Right atrium auricular region (tissue), 2 donors: ENCODE measurements at places on chromosomes 11 and 22.

- no peak for DNase-seq
Observed at GRCh38 chr22:43901976-43902643, 10.3 kb upstream of the PNPLA5 start.

GRCh38 chr11:95231881-95232605, 1.0 kb upstream of the SESN3 start:
- DNase-seq = peak; percentile 82

DNA sequence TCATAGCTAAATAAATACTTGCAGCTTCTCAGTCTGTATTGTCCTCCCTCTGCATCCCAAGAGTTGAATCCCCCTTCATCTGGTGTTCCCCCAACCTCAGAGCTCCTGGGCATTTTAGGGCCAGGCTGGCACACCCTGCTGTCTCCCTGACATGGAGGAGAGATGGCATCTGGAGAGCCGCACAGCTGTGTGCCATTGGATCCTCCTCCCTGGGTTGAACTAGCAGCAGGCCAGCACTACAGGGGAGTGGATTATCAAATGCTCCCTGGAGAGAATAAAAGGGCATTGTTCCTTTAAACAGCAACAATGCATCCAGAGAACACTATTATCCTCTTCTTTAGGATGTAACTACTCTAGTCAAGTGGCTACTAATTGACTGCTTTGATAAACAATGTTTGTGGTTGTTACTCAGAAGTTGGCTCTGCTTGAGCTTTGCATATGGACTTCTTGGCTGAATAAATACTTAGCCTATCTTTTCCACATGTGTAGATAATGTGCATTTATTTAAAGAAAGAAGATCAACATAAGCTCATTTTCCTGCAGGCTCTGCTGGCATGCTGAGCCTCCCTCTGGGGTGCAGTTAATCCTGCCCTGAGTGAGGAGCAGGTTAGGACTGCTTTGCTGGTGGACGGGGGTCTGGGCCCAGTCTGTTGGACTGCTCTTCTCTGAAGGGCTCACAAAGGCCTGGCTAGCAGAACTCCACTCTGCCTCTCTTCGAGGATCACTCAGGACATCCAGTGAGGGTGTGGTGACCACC, 897.2 kb downstream of the TBC1D22A start:
- no peak for DNase-seq

GRCh38 chr11:130653838-130654636, 205.6 kb downstream of the ADAMTS15 start:
- peak; percentile 84 for DNase-seq

DNA sequence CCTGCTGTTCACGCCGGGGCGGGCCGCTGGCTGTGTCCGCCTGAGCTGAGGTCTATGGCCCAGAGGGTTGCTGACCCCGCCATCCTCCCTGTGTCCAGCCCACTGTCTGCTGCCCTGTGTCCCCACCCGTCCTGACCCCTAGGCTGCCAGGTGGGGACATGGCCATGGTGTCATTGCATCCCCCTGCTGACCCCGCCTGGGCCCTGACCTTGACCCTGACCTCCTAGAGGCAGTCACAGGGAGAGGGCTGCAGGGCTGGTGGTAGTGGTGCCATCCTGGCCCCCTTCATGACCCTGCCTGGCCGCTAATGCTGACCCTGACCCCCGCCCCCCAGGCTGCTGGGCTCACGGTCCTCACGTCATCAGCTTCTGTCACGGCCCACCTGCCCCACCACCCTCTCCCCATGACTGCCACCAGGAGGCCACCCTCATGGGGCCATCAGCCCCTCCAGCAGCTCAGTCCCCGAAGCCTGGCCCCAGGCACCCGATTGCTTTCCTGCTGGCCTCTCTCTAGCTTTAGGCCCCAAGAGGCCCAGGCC, 285.9 kb downstream of the BRD1 start:
- DNase-seq = no peak

GRCh38 chr22:27761665-27762064, 39.9 kb downstream of the MN1 start:
- DNase-seq = no peak

- DNase-seq = no peak
Observed at GRCh38 chr11:16373768-16374167, 17.4 kb upstream of the SOX6 start.

DNA sequence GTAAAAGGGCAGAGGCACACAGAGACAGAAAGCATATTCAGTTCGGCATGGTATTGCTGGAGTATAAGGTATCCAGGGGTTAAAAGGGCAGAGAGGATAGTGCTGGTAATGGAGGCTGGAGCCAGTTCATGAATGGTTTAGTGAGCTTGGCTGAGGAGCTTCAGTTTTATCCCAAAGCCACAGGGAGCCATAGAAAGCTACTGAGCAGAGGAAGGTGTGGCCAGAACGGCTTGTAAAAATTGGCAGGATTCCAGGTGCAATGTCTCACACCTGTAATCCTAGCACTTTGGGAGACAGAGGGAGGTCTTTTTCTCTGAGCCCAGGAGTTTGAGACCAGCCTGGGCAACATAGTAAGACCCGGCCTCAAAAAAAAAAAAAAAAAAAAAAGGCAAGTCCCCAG, 186.1 kb downstream of the MYO18B start:
- DNase-seq = no peak

DNA sequence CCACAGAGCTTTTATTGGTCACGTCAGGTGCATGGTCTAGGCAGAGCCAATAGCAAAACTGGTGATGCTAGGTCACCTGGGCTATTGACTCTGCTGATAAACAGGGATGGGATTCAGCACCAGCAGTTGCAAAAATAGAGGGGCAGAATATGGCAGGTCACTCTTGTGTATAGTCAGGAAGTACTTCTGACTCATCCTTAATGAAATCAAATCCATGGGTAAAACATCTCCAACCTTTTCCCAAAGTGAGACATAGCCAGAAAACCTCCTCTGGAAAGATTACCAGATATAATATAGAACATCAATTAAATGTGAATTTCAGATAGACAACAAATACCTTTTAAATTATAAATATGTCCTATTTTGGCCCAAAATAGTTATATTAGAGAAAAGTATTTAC, 383.2 kb downstream of the METTL15 start:
- no peak for DNase-seq

- DNase-seq = no peak
Observed at GRCh38 chr11:93493252-93493897, 49.8 kb downstream of the SMCO4 start.

GRCh38 chr22:32985899-32986765, 72.0 kb downstream of the SYN3 start:
- DNase-seq = peak; percentile 86

DNA sequence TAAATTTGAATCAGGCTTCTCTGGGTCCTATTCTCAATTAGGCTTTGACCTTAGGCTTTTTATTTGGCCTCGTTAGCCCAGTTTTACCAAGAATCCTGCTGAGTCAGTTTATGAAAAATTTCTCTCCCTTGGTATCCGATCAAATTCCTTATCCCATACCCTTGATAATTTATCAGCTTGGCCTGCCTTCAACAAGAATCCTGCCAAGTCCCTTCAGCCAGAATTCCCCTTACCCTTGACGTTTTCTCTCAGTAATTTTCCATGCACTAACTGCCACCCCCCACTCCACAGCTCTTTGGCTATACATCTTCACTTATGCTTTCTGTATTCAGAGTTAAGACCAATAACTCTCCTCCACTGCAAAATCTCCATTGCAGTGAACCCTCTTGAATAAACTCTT, 811.0 kb upstream of the CCDC90B start:
- no peak for DNase-seq

DNA sequence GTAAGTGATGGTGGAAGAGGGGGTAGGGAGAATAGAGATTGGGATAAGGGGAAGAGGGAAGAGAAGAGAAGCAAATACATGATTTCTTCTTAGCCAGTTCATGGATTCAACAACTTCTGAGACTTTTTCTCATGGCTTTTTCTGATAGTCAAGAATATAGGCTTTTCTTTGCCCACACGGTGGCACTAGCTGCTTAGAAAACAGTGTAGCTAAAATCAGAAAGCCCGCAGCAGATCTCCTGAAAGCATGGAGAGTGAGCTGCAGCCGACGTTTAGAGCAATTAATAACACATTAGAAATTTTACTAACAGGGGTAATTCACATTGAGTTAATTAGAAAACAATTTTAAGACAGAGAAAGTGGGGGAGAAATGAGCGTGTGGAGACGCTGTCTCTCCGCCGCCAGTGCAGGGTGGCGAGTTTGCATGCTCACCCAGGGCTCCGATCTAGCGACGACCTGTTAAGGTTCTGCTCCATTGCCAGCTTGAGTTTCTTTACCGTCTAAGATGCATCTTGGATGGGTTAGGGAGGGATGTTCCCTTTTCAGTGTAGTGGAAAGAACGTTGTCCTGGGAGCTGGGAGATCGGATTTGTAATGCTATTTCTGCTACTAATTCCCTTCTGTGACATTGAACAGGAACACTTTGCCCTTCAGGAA, 3.3 kb upstream of the RAG1 start:
- no peak for DNase-seq

DNA sequence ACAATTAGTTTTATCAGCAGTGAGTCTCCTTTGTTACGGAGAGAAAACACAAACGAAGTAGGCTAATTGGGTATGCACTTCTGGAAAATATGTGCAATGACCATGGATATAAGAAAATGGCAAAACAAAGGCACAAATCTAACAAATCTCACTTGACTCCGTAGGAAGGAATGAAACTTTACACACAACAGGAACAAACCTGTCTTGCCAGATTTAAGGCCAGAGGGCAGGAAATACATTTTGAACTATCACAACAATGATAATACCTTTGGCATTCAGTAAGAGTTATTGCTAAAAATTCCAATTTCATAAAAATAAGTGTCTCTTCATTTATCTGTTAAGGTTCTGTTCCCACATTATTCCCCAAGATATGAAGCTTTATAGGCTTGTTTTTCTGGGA, 36.6 kb downstream of the SLC25A17 start:
- no peak for DNase-seq

- DNase-seq = no peak
Observed at GRCh38 chr11:1779034-1779805, 15.5 kb upstream of the CTSD start.

DNA sequence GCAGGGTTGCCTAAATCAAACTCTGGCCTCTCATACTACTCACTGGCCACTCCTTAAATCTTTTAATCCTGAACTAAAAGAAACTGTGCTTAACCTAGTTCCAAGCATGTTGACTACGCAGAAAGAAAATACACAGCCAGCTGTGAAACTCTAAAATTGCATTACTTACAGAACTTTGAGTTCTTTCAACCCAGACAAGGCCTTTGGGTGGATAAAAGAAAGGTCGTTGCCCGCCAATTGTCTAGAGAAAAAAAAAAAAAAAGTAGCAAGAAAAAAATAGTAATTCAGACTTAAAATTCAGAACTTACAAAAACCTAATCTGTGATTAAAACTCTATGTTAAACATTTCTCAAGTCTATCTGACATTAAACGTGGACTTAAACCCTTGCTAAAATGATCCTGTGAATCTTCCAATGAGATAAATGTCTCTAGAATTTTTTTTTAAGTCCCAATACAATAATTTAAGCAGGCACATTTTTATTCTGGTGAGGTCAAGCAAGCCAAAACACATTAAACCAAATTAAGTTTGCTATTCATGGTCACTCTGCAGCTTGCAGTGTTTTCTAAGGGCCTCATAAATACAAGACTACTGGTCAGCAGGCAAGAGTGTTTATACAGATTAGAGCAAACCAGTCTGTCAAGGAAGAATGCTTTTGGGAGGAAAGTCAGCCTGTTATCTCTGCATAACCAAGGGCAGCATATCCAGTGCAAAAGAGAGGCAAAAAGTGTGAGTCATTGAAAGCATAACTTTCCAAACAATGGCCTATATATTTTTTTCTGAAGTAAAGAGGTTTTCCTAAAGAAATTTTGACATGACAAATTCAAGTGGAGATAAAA, 29.5 kb upstream of the CCDC34 start:
- DNase-seq = no peak

GRCh38 chr11:113540416-113541330, 65.5 kb upstream of the DRD2 start:
- DNase-seq = no peak

DNA sequence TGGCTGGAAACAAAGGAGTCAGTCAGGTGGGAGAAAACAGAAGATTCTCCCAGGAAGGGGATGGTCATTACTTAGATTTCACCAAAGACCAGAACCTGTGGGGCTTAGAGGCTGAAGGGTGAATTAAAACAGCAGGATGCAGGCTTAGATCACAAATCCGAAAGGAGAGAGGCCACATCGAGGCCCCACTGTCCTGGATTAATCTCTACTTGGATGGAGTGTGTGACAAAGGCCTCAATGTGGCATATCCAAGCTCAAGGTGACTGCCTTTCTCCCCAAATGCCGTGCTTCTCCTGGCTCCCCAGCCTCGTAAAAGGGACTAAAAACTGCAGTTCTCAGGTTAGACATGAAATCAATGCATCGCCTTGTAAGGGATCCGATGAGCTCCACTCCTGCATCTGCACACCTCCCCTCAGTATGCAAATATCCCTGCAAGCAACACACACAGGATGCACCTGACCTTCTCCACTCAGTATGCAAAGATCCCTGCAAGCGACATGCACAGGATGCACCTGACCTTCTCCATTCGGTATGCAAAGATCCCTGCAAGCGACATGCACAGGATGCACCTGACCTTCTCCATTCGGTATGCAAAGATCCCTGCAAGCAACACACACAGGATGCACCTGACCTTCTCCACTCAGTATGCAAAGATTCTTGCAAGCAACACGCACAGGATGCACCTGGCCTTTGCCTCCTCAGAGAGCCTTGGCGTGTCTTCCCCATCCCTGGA, 447.4 kb downstream of the BRD1 start:
- DNase-seq = peak; percentile 5

DNA sequence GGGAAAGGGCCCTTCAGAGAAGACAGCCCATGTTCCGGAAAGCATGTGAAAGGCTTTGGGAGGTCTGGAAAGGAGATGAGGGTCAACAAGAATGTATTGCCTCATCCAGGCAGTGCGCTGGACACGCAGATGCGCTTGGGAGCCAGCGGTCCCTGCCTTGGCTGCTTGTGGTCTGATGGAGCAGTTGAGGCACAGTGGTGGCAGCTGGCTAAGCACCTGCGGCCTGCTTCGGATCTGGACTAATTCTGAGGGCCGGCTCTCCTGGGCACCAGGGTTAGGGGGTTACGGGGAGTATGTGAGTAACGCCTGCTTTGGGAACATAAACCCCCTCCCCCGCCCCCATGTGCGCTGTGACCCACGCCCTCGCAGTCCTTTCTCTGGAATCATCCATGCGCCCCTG, 4.6 kb upstream of the TM7SF2 start:
- no peak for DNase-seq

DNA sequence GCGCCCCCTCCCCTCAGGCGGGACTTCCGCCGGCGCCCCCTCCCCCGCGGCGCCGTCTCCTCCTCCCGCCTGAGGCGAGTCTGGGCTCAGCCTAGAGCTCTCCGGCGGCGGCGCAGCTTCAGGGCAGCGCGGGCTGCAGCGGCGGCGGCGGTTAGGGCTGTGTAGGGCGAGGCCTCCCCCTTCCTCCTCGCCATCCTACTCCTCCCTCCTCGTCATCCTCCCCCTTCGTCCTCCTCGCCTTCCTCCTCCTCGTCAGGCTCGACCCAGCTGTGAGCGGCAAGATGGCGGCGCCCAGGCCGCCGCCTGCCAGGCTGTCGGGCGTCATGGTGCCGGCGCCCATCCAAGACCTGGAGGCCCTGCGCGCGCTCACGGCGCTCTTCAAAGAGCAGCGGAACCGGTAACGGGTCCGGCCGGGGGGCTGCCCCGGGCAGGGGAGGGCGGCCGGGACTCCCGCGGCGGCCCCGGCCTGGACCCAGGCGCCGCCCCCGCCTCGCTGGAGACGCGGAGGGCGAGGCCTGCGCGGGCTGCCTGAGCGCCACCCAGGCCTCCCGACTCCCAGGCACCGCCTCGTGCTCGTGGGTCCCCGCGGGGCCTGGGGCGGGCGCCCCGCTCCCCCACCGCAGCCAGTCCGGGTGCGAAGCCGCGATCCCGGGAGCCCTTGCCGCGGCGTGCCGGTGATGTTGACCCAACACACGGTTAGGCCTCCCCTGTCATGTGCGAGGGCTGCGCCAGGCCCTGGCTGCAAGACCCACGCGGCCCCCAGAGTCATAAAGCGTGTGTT, at the start of gene ATXN10:
Gene ATXN10 (plus strand): TSS at position 52 of the 781 bp plus-strand sequence. CDS start 230 bp downstream, at position 282.
- no peak for DNase-seq
